ENCODE measurements at places on chromosomes 4 and X.

DNA sequence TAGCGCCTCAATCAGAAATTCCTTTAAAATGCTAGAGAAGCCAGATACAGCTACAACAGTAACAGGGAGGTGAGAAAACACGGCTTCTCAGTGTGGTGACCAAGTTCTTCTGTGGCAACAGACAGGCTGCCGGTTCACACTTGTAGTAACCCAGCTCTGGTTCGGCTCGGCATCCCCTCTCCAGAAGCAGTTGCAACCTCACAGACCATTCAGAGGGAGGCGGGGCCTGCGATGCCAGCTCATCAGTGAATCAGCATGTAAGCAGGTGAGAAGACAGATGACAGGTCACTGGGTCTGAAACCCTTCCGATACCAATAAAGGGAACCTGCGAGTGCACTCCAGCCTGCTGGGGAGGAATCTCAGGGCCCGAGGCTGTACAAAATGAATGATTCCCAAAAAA, 251.0 kb downstream of the KCNIP4 start:
- DNase-seq, result no peak

DNA sequence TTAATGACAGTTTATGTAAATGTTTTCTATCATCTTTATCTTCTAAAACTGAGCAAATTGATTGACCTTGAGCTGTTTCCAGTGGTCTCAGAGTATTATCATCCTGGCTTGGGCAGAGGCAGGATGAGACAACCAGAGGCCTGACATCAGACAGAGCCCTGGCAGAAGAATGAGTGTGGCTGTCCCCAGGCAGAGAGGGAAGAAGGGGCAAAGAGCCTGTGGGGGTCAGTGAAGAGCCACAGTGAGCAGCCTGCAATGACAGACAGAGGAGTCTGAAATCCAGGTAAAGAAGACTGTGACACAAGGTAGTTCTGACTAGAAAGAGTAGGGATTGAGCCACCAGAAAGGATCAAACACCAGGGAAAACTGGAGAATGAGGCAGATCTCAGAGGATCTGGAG, 182.4 kb upstream of the ARSJ start:
- no peak for DNase-seq

GRCh38 chr4:55247521-55247920, 98.5 kb upstream of the SRD5A3 start:
- DNase-seq, result no peak

GRCh38 chr4:183912585-183912984, 7.5 kb downstream of the STOX2 start:
- no peak for DNase-seq

- DNase-seq, result no peak
These were observed 70.7 kb downstream of the MFAP3L start for GRCh38 chr4:169955521-169955920.

DNA sequence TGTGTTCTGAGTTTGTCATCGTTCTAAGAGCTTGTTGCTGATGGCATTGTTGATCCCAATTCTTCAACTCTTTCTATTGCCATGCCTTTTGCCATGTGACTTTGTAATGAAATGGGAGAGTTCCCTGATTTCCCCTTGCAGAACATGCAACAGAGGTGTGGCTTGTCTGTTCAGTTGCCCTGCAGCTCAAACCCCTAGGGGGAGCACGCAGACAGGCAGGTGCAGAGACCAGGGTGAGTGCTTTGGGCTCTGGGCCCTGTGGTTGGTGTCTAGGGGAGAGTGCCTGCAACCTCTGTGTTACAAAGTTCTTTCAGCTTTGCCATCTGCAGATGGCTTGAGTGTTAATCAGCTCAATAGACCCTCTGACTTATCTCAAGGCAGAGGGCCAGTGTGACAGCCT, 332.7 kb downstream of the MID1IP1 start:
- DNase-seq, result no peak

GRCh38 chr4:118281611-118282442, 71.0 kb downstream of the PRSS12 start:
- peak; percentile 9 for DNase-seq

DNA sequence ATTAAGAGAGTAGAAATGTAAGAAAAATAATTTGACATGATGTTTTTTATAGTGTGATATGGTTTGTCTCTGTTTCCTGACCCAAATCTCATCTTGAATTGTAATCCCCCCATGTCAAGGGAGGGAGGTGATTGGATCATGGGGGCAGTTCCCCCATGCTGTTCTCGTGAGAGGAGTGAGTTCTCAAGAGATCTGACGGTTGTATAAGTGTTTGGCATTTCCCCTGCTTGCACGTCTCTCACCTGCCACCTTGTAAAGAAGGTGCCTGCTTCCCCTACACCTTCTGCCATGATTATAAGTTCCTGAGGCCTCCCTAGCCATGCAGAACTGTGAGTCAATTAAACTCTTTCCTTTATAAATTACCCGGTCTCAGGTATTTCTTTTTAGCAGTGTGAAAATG, 34.8 kb upstream of the EXOC1L start:
- DNase-seq, result no peak

DNA sequence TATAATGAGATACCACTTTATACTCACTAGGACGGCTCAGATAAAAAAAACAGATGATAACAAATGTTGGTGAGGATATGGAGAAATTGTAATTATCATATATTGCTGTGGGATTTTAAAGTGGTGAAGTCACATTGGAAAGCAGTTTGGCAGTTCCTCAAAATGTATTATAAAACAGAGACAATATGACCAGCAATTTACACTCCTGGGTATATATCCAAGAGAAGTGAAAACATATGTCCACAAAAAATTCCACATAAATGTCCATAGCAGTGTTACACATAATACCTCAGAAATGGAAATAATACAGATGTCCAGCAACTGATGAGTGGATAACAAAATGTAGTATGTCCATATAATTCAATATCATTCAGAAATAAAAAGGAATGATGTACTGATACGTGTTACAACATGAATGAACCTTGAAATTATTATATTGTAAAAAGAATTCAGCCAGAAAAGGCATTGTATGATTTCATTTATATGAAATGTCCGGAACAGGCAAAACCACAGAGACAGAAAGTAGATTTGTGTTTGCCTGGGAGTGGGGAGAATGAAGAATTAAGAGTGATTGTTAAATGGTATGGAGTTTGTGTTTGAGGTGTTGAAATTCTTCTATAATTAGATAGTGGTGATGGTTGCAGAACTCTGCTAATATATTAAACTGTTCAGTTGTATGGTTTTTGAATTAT, 220.9 kb downstream of the SLC7A11 start:
- DNase-seq, result no peak

DNA sequence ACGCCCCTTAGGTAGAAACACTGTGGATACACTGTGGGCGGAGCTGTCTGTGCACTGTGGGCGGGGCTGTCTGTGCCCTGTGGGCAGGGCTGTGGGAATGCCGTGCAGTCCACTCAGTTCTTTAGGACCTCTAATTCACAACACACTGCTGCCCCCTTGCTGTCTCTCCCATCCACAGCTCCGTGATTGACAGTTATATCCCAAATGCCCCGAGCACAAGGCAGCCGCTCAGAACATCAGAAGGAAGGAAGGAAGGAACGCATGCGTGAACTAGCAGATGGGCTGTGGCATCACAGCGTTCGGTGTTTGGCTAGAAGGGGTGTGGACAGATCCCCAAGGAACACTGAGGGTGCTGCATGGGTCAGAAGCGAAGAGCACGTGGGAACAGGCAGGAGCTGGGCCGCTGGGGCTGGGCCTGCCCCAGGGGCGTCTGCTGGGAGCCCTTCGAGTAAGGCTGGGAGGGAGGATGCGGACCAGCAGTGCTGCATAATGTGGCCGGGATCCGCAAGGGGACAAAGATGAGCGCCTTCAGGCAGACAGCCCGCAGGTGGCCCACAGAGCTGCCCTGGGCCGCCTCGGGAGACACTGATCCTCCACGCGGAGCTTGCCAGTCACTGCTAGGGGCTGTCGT, 29.8 kb downstream of the ACOX3 start:
- DNase-seq, result peak; percentile 77

DNA sequence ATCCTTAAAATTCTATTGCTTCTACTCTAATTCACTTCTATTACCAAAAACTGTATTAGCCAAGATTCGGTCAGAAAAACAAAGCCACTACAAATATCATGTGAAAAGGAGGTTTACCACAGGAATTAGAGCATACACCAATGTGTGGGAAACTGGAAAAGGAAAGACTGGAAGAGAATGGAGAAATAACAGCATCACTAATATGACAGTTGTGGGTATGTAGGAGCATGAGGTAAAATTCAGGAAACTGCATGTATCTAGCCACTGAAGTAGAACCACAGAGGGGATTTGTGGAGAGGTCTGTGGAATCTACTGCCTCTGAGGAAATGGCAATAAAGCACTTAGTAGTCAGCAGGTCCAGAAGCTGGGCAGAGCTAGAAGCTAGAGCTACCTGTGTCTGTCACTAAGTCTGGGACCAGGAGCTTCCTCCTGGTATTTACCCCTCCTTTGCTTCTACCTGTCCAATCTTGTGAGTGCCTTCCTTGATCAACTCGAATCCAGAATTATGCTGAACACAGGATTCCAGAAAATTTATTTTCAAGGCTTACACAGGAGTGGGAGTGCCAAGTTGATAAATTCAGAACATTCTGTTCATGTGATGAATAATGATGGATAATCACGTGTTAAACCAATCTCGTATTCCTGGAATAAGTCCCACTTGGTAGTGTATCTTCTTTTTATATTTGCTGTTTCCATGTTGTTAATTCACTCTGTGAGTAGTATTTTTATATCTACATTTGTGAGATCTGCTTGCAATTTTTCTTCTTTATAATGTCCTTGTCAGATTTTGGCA, 52.6 kb downstream of the NAF1 start:
- no peak for DNase-seq

DNA sequence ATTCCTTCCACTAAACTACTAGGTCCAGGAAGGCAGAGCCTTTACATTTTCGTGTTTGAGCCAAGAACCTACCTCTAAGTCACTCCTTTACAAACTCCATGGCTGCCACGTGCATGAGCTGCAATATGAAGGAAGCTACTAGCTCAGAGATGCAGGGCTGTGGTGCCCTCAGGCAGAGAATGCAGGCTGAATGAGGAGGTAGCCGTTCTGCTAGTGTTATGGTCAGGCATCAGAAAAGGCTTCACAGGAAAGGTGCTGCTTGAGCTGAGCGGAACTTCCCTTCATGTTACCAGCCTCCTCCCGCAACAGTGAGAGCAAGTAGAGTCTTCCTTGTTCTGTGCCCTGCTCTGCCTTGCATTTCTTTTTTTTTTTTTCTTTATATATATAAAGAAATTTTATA, 148.3 kb upstream of the PACRGL start:
- no peak for DNase-seq

DNA sequence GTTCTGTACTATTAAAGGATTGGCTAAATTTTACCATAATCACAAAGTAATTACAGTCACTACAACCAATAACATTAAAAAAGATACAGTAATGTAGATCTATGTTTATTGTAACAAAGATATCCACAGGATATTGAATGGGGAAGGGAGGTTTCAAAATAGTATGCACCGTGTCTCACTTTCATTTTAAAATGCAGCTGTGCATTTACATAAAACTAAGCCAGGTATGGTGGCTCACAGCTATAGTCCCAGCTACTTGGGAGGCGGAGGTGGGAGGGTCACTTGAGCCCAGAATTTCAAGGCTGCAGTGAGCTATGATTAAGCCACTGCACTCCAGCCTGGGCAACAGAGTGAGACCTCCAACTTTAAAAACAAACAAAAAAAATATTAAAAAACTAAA, 8.5 kb downstream of the SRP72 start:
- DNase-seq, result no peak

DNA sequence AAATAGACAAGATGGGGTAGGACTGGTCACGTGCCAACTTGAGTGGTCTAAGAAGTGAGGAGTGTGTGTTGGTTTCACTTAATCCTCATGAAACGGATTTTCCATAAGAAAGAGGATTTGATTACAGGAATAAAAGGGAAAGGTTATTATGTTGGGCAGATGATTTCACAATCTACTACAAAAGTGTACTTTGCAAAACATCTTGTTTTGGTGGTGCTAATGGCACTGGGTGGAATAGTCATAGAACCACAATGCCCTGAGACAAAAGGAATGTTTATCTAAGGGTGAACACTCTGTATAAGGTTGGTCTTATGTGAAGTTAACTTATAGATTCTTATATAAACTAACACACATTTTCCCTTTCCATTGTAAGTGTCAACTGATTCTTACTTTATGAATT, 45.6 kb downstream of the GLUD2 start:
- DNase-seq, result no peak

- no peak for DNase-seq
These were observed 4.0 kb upstream of the KCNIP4 start for GRCh38 chr4:21952549-21952948.

GRCh38 chrX:71910986-71911730, 513 bp downstream of the NHSL2 start:
- DNase-seq, result peak; percentile 41

GRCh38 chrX:148381603-148382002, 118.8 kb upstream of the AFF2 start:
- DNase-seq, result no peak

DNA sequence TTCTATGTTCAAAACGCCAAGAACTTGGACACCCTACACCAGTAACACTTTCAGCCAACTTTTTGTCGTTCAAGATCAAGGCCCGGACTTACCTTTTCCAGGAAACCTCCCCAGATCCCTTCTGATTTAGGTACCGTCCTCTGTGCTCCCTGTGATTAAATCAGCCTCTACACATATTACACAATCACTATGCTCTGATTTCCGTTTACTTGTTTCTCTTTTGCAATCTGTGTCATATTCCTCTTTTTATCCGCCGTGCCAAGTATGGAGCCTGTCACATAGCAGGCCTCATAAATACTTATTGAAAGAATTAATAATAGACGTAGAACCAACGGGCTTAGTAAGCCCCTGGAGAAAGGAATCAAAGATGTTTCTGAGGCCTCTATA, 722 bp upstream of the TMEM33 start:
- DNase-seq, result no peak

DNA sequence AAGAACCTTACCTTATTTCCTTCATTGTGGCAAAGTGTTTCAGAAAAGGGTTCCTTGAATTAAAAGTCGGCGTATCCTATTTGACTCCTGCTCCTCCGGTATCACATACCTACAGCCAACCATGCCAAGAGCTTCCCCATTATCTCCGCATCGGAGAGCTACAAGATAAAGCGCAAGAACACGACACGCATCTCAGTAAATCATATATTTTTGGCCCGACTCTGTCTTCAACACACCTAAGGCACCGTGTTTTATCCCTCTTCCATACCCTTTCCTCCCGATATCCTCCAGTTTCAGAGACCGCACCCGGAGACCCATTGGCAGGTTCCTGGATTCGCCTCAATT, 497 bp upstream of the THAP9 start:
- DNase-seq, result peak; percentile 19

GRCh38 chr4:92387459-92388069, 83.8 kb downstream of the GRID2 start:
- DNase-seq, result peak; percentile 16

DNA sequence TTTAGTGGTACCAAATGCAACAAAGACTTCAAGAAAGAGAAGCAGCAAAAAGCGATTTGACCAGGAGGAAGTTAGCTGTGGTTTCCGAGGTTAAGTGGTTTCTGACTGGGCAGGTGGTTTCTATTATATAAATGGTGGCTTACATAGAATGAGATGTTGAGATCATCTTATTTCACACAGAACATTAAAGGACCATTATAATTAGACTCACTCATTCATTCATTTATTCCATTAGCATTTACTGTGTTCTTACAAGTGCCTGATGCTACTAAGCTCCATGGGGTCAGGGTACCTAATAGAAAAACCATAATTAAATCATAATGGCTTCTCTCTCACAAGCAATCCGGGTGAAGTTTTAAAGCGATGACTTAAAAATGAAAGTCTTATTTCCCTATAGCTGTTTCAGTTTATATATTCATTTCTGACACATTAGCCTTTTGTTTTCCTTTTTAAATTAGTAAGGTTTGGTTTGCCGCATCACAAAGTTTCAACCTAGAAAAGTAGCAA, 10.6 kb downstream of the TSPAN6 start:
- DNase-seq, result no peak

GRCh38 chrX:40243755-40244515, 146.2 kb upstream of the BCOR start:
- DNase-seq, result no peak
